Activated T-helper 9 cell treated with anti-CD3 and anti-CD28 coated beads, Interleukin-2, amount 50 U/mL, for 16 hours (primary cell): ENCODE measurements at places on chromosomes 5 and 9.

- no peak for DNase-seq
These were observed 250.1 kb downstream of the CEMIP2 start for GRCh38 chr9:71518045-71518827.

DNA sequence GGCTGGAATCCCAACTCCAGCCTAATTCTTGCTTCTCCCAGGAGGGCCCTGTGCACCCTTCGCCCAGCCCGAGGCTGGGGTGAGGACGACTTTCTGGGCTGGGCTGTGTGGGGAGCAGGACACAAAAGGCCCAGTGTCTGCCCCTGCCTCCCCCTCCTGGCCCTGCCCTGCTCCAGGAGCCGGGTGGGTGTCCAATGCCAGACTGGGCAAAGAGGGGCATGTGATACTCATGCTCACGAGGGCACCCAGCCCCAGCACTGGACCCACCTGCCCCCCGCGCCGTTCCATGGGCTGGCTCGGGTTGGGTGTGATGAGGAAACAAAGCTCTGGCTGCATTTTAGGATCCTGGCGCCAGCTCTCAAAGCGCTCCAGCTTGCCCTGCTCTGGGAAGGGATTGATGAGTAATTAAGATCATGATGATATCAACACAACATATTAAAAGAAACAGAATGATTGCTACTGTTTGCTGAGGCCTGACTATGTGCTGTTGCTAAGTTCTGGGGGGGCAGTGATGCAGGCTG lies 30.7 kb downstream of the LHX2 start:
- DNase-seq, result no peak

- DNase-seq, result no peak
These were observed 2.2 kb upstream of the PTGS1 start for GRCh38 chr9:122368642-122369041.

GRCh38 chr5:142114687-142115086 lies 6.1 kb downstream of the NDFIP1 start:
- no peak for DNase-seq

GRCh38 chr9:137798142-137798541 lies 79.4 kb upstream of the CACNA1B start:
- no peak for DNase-seq

- no peak for DNase-seq
These were observed 6.7 kb downstream of the INIP start for GRCh38 chr9:112711050-112711689.

DNA sequence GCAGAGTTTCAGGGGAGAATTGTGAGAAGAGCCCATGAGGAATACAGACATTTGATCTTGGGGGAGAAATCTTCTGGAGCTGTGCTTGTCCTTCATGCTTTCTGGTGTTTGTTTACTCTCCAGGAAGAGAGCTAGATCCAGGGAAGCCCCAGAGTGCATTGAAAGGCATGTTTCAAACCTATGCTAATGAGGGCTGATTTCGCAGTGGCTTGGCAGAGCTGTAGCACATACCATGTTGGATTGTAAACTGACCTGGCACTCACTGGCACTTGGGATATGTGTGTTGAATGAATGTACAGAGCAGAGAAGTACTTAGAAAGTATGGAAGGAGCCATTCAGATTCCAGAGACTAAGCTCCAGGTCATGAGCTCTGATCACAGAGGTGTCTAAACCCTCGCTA lies 30.9 kb downstream of the TNFSF8 start:
- no peak for DNase-seq
